ENCODE measurements at places on chromosomes 7 and 10.

DNA sequence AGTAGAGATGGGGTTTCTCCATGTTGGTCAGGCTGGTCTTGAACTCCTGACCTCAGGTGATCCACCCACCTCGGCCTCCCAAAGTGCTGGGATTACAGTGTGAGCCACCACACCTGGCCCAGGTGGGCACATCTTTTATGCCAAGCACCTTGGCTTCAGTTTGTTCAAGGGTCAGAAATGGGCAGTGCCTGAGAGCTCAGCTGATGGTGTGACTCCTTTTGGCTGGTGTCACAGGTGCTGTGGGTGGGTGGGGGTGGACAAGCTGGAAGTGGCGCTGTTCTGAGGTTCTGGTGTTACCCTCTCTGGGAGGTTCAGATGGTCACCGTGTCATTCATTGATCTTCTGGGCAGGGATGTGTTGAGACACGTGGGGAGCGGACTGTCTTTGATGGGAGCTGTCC is 11.5 kb downstream of the ADCY1 start:
- no peak for DNase-seq

GRCh38 chr10:121556455-121556854 is 41.8 kb downstream of the FGFR2 start:
- DNase-seq = no peak

DNA sequence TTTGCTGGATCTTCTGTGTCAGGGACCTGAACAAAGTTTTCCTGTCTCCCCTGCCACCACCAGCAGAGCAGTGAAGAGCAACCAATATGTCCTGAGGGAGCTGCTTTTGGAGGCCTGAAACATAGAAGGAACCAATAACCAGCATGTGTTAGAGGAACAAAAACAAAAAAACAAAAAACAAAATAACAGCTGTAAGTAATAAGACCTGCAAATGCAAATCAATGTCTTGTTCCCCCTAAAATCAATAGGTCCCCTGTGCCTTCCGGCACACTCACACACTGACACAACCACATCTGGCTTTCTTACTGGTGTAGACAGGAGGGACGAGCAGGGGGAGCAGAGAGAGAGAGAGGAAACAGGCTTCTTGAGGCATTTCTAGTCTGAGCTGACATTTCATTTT is 94.1 kb downstream of the NRG3 start:
- no peak for DNase-seq

GRCh38 chr10:12628964-12629766 is 279.8 kb downstream of the CAMK1D start:
- DNase-seq = peak; percentile 20

DNA sequence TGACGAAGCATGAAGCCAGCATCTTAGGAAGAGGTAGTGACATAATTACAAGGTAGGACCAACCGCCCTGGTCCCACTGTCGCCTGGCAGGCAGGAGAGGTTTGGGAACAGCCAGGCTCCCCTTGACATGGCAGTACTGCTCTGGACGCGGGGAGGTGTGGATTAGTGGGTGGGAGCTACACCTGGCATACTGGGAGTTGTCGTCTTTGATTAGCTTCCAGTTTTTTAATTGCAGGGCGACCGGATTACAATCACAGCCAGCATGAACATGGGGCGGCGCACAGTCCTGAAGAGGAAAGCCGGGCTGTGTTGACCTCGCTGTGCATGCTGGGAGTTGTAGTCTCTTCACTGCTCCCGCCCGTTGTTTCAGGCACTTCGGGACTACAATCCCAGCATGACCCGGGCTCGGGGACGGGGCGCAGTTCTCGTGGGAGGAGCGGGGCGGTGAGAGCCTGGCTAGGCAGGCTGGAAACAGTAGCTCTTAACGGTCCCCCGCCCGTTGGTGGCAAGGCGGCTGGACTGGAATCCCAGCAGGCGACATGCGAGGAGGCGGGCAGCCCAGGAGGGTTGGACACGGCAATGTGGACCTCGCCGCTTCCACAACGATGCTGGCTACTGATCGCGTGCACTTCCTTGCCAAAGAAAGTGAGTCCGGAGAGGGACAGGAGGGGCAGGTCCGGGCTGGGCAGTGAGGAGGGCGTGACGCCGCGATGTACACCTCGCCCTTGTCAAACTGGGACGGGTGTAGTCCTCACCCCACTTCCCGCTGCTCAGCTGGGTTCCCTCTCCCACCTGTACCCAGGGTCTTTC is 98.0 kb upstream of the ZNF722 start:
- DNase-seq = no peak

DNA sequence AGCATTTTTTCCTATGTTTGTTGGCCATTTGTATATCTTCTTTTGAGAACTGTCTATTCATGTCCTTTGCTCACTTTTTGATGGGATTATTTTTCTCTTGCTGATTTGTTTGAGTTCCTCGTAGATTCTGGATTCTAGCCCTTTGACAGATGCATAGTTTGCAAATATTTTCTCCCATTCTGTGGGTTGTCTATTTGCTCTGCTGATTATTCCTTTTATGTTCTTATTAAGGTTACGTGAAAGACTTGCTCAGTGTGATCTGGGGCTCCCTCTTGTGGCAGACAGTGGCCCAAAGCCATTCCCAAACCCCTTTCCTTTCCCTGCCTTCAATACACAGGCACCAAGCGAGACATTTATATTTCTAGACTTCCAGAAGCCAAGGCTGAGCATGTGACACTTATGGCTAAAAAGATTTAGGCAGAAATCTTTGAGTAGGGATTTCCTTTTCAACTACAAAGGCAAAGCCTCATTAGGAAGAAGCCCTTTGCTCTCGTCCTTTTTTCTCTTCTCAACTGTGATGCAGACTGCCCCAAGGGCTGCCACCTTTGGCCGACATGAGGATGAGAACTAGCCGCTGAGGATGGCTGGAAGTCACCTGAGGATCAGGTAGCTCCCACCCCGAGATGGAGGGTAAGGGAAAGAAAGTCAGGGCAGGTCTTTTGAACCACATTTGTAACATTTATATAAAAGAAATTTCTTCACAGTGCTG is 23.6 kb downstream of the ST8SIA6 start:
- DNase-seq = peak; percentile 49

GRCh38 chr7:130937016-130937415 is 203.0 kb upstream of the KLF14 start:
- no peak for DNase-seq

DNA sequence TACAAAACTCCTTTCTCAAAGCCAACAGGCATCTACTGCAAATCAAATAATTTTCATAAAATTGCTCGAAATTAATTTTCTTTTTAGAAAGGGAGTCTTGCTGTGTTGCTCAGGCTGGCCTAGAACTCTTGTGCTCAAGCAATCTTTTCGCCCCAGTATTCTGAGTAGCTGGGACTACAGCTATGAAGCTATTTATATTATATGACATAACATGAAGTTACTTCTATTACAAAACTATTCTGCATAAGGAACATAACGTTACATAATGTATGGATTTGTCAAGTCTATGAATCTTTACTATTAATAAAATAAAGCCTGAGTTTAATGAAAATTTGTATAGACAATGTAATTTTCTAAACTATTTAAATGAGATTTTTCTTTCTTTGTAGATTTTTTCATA is 415.0 kb downstream of the PARD3 start:
- no peak for DNase-seq

GRCh38 chr10:69649786-69650550 is 19.9 kb downstream of the FAM241B start:
- DNase-seq = no peak

DNA sequence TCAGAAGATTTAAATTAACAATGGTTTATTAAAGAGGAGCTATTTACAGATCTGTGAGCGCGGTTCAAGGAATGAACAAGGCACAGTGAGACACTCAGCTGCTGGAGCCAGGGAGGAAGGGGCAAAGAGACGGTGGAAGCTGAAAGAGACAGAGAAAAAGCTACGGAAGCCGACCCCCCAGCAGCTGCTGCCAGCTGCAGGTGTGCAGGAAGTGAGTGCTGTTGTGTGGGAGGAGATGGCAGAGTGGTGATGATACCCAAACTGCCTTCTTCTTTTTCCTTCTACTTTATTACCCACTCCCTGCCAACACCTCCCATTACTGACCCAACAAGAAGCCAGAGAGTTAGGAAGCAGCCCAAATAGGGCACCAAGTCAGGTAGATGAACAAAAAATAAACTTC is 41.9 kb upstream of the MBL2 start:
- DNase-seq = no peak

DNA sequence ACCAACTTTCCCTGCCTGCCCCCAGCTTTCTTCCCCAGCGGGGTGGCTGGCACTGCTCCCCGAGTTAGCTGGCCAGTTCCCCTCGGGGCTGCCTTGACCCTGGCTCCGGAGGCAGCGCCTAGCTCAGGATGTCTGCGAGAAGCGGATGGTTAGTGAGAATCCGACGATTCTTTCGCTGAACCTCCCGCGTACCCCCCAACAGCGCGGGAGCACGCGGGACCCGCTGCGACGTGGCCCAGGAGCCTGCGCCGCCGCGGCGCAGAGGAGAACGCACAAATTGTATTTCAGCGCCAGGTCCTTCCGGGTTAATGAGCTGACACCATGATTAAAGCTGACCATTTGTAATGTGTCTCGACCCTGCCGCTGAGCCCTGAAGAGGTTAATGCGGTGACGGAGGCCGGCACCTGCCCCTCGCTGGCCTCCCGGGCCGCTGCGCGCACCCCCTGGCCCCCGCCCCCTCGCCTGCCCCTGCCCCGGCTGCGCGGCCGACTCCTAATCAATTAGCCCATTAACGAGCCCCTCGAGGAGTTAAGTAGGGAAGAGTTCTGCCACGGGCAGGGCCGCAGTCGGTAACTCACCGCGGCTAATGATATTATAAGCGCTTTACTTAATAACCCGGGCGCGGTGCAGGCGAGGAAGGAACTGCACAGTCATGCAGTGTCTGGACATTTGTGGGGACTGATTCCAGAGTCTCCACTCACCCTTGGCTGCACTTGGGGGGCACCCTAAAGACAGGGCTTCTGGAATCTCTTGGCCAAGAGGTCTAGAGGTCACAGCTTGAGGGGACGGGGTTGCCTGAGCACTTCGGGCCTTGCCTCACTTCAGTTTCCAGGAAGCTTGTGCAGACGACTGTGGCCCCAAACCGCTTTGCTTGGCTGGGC is 1.7 kb upstream of the HMX2 start:
- no peak for DNase-seq

DNA sequence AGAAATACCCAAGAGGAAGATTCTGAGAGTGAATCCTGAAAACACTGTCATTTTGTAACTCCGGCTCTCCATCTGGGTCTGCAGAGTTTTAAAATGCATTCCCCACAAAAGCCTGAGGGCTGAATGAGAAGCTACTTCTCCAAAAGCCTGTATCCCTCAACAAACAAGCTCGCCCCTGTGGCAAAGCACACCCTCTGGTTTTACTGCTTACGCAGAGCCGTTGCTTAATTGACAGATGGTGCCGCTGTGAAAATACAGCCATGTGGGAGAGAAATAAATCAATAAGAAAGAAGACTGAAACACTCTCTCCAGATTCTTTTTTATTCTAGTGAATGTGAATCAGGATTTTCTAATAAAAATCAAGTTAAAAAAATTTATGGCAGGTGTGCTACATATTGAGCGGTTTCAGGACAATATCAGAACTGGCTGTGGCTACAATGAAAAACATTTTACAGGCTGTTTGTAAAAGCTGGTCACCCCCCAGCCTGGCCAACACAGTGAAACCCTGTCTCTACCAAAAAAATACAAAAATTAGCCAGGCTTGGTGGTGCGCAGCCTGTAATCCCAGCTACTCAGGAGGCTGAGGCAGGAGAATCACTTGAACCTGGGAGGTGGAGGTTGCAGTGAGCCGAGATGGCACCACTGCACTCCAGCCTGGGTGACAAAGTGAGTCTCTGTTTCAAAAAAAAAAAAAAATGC is 32.5 kb downstream of the C7orf33 start:
- no peak for DNase-seq

- DNase-seq = no peak
Observed at GRCh38 chr7:7596176-7596575, 29.5 kb downstream of the MIOS start.

DNA sequence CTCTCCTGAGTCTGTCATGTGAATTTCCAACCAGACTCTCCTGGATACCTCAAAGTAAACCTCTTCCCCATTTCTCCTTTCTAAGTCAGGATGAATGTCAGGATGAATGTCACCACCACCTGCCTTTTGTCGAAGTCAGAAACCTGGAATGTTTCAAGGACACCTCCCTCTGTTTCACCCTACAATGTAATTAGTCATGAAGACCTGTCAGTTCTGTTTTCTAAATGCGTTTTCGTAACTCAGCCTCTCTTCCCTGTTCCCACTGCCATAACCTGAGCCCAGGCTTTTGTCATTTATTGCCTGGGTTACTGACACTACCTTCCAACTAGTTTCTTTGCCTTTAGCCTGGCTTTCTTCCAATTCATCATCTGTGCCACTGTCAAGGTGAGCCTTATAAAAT is 5.5 kb upstream of the STN1 start:
- no peak for DNase-seq

DNA sequence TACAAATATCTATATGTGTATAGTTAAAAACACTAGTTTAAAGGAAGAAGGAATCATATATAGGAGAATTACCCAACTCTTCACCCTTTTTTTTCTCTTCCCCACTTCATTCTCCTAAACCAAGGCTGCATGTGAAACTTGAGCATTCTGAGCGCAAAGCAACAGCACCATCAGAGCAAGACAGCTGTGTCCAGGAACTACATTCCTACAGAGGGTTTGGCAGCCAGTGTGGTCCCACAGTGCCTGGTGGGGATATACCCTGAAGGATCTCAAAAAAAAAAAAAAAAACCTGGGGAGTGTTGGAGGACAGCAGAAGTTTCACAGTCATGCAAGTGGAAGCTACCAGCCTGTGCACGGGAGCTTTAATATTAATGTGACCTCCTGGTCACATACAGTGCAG is 310.4 kb downstream of the CTNNA3 start:
- no peak for DNase-seq

DNA sequence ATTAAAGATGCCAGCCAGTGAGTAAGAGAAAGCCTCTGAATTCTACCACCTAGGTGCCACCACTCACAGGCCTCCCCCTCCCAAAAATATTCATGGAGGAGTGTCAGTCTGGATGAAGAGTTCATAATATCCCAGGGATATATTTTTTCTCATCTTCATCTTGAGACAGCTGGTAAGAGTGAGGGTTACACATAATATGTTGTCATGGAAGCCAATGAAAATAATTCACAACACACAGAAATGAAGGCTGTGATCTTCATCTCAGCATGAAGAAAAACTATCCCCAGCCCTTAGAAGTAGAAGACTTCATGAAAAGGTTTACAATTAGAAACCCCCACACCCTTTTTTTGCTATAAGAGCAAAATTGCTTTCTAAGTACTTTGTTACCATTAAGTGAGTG is 175.6 kb downstream of the DNAH11 start:
- no peak for DNase-seq

GRCh38 chr7:39676346-39676745 is 53.0 kb downstream of the RALA start:
- DNase-seq = no peak

GRCh38 chr10:76447578-76447977 is 1016.2 kb downstream of the LRMDA start:
- no peak for DNase-seq

GRCh38 chr7:28739826-28740225 is 218.3 kb downstream of the TRIL start:
- DNase-seq = no peak

DNA sequence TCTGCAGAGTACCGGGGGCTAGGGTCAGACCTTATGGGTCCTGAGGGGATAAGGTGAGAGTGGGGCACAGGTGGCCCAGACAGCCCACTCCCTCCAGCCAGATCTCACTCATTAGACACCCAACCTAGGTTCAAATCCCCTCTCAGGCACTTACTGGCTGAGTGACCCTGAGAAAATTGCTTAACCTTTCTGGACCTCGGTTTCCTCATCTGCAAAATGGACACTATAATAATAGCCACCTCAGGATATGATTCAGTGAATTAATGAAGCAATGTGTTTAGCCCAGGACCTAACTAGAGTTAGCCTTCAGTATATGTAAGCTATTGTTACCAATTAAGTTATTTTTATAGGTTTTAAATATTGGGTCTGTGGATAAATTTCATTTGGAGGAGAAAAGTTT is 122.6 kb downstream of the RGS10 start:
- DNase-seq = no peak

Measured in astrocyte (in vitro differentiated cells and primary cell).